ENCODE measurements at places on chromosomes 6 and 20.
A peak's percentile ranks its signal among the peaks of the same experiment; 100 is the strongest.

GRCh38 chr20:44056010-44056698 lies 130.8 kb downstream of the JPH2 start:
- DNase-seq: peak; percentile 42

DNA sequence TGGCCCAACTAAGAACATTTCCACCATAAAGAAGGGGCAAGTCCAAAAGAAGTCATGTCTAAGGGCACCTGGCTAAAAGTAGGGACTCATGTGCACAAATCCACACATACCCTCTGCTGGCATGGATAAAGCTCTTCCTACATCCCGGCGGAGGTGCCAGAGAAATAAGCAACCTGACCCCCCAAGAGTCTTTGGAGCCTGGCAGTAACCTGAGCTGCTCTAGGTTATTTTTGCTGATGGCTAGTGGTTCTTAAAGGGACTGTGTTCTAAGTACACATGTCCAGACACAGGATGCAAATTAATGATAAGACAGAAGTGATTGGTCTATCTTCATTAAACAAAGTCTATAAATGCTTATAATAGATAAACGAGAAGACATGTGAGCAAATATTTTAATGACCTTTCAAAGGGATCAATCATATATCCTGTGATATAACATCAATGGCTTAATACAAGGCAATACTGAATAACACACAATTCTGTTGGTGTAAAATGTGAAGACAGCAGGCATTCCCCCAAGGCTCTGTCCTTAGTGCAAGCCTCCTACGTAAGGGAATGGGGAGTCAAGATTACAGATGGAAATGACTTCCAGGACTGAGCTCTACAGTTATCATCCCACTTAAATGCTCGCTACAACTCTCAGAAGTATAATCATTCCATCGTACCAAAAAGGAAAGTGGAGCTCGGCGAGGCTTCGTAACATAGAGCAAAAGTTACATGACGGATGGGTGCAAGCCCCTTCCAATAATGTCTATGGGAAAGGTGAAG lies 52.5 kb downstream of the HIVEP2 start:
- DNase-seq: no peak

- no peak for DNase-seq
These were observed 29.7 kb downstream of the RPP40 start for GRCh38 chr6:4973982-4974745.

DNA sequence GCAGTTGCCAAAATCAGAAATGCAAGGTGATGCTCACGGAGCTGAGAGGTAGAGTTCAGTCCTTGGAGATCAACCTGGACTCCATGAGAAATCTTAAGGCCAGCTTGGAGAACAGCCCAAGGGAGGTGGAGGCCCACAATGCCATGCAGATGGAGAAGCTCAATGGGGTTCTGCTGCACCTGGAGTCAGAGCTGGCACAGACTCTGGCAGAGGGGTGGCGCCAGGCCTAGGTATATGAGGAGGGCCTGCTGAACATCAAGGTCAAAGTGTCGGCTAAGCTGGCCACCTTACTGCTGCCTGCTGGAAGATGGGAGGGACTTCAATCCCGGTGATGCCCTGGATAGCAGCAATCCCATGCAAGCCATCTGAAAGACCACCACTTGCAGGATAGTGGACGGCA lies 23.9 kb upstream of the FUT9 start:
- no peak for DNase-seq

- DNase-seq: no peak
These were observed 59.4 kb downstream of the INSM1 start for GRCh38 chr20:20427227-20427864.

DNA sequence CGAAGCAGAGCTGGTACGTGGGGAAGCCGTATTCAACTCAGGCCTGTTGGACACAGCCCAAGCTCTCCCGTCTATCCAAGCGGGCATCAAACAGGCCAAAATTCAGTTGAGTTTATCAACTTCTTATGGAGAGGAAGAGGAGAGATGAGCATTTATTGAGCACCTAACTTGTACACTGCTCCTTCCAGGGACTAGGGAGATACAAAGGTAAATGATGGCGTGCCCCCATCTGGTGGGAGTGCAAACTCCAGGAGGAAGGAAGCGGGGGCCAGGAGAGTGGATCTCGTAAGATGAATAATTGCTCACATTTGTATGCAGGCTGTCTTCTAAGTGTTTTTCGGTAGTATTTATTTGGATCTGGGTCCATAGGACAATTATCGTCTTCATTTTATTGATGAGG lies 146.6 kb downstream of the SOBP start:
- DNase-seq: no peak

DNA sequence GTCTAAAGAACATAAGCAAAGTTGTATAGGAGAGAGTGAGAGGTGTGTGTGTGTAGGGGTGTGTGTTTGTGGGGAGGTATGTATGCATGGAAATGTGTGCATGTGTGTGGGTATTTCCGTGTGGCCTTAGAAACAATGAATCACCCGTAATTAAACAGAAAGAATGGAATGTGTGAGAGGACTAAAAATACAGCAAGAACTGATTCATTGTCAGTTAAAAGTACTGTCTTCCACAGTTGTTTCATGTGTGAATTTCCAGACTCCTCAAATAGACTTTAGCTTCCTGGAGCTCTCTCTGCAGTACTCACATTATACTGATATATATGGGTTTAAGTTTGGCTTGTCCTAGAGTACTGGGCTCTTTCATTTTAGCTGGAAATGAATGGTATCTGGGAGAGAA lies 145.7 kb downstream of the RIMS1 start:
- no peak for DNase-seq

DNA sequence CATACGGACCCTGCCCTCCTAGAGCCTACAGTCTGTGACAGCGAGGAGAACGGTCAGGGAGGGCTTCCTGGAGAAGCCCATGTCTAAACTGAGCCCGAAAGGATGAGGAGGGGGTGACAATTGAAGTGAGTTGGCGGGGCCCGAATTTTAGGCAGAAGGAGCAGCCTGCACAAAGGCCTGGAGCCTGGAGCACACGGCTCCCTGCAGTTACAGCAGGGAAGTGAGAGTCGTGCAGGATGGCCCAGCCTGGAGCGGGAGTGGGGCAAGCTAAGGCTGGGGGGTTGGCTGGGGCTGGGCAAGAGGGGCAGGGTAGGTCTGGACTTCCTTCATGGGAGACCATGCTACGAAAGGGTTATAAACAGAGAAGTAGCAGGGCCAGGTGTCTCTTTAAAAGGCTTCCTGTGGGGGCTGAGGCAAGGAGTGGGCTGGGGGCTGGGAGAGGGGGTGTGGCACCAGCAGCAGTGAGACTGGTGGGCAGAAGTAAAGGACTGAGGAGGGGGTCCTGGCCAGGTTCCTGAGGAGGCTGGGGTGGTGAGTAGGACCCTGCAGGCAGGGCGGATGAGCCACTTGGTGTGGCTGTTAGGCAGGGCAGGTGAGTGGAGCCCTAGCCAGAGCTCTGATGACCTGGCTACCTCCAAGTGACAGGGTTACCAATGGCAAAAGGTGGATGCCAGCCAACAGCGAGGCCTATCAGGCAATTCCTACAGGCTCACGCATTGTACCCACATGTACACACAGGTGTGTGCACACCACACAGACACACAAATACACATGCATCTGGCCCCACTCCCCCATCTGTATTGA lies 119.2 kb downstream of the MRPL14 start:
- DNase-seq: no peak

GRCh38 chr6:12233693-12234571 lies 56.2 kb upstream of the EDN1 start:
- DNase-seq: peak; percentile 54

GRCh38 chr6:68317366-68317765 lies 317.7 kb upstream of the ADGRB3 start:
- no peak for DNase-seq

DNA sequence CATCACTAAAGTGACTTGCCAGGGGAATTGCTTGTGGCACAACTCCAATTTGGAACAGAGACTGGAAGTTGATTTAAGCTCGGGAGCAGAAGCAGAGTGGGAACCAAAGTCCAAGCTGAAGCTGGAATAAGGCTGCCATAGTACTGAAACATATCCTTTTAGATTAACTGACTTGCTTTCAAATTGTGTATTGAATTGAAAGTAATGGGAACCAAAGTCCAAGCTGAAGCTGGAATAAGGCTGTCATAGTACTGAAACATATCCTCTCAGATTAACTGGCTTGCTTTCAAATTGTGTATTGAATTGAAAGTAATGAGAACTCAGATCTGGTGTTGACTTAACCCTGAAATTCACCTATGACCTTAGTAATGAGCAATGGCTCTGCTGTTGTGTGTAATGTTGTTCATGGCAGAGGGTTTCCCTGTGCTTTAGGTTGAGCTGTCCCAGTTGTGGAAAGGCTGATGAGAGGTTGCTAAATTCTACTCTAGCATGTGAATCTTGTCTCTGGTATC lies 40.2 kb downstream of the CENPW start:
- DNase-seq: no peak

DNA sequence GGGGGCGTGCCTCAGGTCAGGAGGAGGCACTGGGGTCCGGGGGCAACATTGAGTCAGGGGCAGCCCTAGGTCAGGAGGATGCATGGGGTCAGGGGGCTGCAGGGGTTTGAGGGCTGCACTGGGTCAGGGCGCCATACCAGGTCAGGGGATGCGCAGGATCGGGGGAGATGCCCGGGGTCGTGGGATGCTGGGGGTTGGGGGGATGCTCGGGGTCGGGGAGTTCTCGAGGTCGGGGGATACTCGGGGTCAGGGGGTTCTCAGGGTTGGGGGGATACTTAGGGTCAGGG lies 727 bp upstream of the EXOC2 start:
- no peak for DNase-seq

- DNase-seq: no peak
These were observed 129.7 kb upstream of the BTN3A2 start for GRCh38 chr6:26235302-26235670.

- DNase-seq: no peak
These were observed 45.2 kb downstream of the DPPA5 start for GRCh38 chr6:73308712-73309534.

DNA sequence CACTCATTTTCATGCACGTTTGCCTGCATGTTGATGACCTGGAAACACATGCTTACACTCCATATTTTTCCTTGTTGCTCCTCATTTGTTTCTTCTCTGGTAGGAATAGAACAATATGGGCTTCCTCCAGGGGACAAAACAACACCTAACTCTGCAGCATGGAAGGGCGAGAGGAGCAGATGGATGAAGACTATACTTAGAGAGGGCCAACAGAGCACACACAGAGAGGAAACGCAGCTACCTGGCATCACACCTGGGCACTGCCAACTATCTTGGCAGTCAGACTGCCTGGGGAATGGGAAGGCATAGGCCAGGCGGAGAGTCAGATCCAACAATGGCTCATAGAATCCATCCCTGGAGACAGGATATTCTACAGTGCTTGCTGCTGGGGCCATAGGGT lies 290.9 kb downstream of the CD83 start:
- DNase-seq: no peak

- DNase-seq: no peak
These were observed 123.9 kb upstream of the BACH2 start for GRCh38 chr6:90420500-90420899.

GRCh38 chr20:24533449-24533848 lies 64.0 kb downstream of the SYNDIG1 start:
- DNase-seq: no peak

- DNase-seq: no peak
These were observed 122.8 kb upstream of the BEND3 start for GRCh38 chr6:107237992-107238660.

GRCh38 chr20:25000268-25000801 lies 7.8 kb upstream of the APMAP start:
- no peak for DNase-seq

GRCh38 chr20:8946036-8946940 lies 122.6 kb upstream of the PLCB4 start:
- DNase-seq: no peak

GRCh38 chr6:1079525-1079924 lies 232.4 kb upstream of the FOXQ1 start:
- DNase-seq: no peak

DNA sequence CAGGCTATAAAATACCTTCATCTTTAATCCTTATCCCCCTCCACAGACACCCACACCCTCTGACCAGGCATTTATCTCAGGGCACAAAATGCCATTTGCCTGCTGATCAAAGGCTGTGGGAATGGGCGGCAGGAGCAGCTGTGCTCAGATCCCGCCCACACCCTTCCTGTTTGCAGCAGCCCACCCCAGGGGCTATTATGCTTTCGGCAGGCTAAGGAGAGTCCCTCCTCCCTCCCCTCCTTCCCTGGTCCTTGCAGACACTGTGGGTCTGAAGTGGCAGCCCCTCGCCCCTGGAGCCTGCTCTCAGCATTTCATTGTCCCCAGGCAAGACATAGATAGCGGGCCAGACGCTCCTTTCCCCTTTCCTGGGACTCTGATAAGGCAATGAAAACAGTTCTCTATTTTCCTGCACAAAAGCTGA lies 220.8 kb upstream of the HEY2 start:
- no peak for DNase-seq

DNA sequence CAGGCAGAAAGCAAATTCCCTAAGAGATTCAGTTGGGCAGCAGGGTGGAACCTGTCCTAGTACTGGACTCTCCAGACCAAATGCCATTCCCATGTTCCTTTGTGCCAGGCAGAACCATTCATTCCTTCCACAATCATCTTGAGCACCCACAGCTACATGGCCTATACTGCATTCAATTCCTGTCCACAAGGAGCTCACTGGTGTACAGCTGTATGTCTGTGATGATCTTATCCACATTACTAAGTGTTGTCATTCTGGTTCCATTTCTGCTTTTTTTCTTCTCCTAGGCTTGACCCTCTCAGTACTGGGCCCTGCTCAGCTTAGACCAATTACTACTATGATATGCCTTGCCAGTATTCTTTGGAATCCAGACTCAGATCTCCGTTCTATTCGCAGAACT lies 27.5 kb downstream of the MAN1A1 start:
- DNase-seq: no peak

GRCh38 chr6:38137608-38138265 lies 318.2 kb downstream of the ZFAND3 start:
- DNase-seq: no peak

DNA sequence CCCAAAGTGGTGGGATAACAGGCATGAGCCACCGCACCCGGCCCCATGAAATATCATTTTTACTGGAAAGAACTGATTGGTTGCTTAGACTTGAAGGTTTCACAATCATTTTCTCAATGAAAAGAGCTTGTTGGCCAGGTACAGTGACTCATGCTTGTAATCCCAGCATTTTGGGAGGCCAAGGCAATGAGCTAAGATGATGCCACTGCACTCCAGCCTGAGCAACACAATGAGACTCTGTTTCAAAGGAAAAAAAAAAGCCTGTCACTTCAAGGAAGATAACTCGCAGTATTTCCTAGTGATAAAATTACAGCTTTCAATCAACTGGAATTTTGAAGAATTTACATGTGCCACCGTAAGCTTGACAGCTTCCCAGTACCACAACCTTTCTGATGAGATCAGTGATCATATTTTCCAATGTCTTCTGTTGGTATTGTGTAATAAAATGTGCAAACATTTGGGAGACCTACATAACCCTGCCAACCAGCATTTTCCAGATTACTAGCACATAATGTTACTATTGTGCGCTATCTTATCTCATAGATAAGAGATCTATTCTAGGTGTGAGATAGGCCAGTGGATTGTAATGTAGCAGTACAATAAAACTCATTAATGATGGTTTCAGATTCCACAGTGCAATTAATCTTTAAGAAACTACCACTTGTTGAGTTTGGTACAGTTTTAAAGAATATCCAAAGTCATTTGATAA lies 7.2 kb downstream of the PNLDC1 start:
- DNase-seq: no peak

- DNase-seq: no peak
These were observed 15.4 kb downstream of the LINC00237 start for GRCh38 chr20:21090721-21091120.

- DNase-seq: no peak
These were observed 36.2 kb upstream of the HMGA1 start for GRCh38 chr6:34200340-34200971.
